RCC 7860 (cell line): ENCODE measurements at places on chromosomes 1 and 21.

GRCh38 chr1:193685986-193686385 is 499.6 kb upstream of the B3GALT2 start:
- DNase-seq = no peak

- DNase-seq = no peak
These were observed 13.8 kb downstream of the LRRC39 start for GRCh38 chr1:100164216-100164615.

DNA sequence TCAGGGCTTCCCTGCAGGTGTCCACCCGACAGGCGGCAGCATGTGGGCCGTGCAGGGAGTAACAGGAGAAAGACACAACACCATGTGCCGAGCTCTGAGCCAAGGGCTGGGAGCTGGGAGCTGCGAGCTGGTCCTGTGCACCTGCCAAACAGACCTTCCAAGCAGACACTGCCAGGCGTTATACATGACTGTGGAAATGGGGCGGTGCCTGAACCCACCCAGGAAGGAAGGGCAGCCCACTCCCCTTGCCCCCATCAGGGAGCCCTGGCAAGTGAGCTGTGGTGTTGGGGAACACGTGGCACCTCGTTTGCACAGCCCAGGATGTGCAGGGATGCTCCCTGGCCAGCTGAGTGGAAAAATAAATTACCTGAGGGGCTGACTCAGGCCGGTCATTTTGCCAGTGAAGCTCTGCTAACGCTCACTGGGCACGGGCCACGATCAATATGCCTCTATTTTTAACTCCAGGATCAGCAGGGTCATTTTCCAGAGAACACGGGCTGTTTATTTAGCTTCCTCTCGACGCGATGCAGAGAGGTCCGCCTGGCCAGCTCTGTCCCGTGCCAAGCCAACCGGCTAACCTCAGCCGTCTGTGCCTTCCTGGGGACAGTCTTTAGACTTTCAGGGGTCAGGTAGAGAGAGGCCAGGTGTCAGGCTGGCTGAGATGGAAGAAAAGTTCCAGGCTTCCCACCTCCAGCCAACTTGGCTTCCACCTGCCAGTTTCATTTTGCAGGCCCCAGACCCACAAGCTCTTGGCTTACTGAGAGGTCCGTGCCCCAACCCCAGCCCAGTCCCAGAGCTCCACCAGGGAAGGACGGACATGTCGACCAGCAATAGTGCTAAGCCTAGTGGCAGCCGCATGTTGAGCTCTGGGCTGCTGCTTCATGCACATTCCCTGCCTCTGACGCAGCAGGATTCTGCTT is 196.7 kb upstream of the VAMP3 start:
- DNase-seq = no peak

GRCh38 chr1:211092955-211093354 is 41.0 kb downstream of the KCNH1 start:
- no peak for DNase-seq

- peak; percentile 90 for DNase-seq
These were observed 132.7 kb upstream of the IPO9 start for GRCh38 chr1:201696217-201696761.

GRCh38 chr1:239058190-239058589 is 328.2 kb upstream of the CHRM3 start:
- DNase-seq = no peak

DNA sequence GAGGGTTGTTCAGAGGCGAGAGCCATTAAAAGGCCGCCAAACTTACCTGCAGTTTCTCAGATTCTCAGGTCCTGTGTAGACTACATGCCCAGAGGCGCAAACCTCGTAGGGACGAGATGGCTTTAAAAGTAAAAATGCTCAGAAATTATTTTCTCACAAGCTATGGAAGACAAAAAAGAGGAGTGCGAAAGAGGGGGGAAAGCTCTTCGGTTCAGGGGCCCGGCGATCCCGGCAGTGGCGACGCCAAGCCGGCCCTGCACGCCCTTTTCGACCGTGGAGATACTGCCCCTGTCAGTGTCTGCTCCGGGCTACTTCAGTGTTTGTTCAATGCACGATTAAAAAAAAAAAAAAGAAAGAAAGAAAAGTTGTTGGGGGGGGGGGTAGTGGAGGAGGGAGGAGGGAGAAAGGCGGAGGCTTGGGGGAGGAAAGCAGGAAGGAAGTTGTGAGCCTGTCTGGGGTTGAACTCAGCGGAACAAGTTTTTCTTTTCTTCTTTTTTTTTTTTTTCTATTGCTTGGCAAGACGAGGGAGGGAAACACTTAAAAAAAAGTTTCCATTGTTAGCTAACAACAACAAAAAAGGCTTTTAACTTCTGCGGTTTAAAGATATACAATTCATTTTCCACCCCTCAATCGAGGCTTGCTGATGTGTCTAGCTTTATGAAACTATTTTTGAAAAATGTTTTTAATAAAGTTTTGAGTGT is at the start of gene ITPKB:
Gene ITPKB (minus strand): TSS at position 288 of the 701 bp plus-strand sequence. CDS start 1,824 bp downstream, outside the sequence.
- DNase-seq = peak; percentile 17

DNA sequence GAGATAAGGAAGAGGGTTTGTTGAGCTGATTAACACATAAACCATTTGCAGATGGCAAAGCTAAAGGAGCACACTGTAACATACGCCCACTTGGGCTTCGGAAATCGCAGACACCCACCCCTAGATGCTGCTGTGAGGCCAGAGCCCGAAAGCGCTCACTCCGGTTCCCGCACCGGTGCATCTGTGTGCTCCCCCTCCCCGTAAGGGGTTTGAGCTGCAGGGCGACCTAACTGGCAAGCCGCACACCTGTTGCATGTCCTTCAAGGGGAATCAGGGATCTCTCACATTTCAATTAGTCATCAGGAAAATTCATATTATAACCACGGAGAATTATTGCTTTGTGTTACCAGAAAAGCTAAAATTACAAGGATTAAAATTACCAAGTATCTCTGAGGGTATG is 1.4 kb upstream of the CFH start:
- DNase-seq = no peak

- DNase-seq = no peak
These were observed 859 bp downstream of the NFASC start for GRCh38 chr1:204871405-204872037.

DNA sequence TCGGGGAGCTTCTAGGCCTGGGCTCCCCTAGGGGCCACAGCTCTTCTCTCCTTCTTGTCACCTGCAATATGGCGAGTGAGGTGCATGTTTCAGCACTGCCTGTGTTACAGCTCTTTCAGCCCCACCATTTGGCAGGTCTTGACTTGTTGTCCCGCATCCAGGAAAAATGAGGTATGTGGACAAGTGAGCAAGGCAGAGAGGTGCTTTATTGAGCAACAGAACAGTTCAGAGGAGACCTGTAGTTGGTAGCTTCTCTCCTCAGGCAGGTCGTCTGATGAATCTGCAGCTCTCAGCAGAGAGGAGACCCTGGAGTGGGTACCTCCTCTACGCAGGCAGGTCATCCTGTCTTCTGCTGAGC is 208.2 kb upstream of the USP25 start:
- DNase-seq = no peak

DNA sequence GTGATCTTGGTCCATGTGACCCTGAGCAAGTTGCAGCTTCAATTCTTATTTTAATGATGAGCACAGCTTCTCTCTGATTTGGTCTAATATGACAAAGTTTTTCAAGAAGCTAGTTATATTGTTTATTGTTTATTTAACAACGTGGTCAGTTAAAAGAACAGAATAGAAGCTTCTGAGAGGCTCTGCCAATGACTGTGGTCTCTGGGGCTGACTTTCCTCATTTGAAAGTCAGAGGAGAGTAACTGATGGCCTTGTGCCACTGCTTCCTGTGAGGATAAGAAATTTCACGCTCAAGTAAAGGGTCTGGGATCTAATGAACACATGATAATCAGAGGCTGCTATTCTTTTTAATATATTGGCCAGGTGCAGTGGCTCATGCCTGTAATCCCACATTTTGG is 7.3 kb downstream of the HHIPL2 start:
- no peak for DNase-seq

- no peak for DNase-seq
These were observed 9.5 kb downstream of the COLGALT2 start for GRCh38 chr1:184027826-184028695.

DNA sequence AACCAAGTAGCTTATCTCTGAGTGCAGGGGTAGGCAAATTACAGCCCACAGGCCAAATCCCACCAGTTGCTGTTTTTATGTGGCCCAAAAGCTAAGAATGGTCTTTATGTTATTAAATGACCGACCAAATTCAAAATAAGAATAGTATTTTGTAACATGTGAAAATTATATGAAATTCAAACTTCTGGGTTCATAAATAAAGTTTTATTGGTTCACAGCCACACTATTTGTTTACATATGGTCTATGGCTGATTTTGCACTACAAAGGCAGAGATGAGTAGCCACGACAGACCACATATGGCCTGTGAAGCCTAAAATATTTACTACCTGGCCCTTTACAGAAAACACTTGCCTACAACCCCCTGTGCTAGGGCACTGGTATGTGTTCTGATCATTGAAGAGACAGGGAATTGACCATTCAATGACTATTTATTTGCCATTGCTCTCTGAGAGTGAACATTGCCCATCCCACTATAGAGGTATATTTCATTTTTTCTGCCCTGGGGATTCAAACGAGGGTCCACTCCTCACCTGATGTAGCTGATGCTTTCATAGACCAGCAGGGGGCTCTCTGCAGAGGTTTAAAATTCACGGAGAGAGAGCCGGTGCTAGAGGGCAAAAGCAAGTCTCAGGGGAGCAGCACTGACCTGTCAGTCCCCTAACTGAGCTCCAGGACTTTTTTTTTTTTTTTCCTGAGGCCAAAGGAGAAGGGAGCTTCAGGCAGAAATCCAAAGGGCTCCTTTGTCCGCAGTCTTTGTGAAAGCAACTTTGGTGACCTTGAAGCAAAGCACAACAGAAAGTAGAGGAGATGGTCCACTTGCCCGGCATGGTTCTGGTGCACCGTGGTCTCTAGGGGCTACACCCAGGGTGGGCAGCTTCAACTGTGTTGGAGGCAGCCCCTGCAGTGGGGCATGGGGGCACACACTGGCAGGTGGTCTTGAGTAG is 7.3 kb upstream of the GNL2 start:
- peak; percentile 16 for DNase-seq

DNA sequence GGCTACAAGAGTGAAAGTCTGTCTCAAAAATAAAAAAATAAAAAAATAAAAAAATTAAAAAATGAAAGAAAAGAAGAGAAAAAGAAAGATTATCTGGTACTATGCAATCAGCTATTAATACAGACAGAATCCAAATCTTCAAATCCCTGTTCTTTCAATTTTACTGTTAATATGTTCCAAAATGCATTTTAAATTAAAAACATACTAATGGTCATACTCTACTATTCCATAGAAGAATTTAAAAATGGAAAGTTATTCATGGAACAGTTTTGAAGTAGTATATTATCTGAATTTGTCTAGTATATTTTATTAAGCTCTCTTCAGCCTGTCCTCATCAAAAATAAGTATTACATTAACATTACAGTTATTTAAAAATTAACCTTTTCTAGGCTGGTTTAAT is 430.1 kb downstream of the PTBP2 start:
- DNase-seq = no peak

DNA sequence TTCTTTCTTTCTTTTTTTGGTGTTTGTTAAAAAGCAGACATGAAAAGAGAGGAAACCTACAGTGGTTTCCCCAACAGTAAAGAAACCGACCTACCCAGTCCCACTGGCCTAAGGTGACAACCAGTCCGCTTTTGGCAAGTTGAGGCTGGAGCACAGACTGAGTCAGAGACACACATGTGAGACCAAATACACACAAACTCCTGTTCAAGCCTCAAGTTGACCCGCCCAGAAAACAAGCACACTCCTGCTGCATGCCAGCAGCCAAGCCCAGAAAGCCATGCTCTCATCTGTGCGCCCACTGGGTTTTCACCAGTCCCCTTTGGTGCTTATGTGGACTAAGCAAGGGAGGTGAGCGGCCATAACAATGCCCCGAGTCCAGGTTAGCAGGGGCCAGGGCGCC is 64.6 kb upstream of the GPR153 start:
- DNase-seq = no peak

DNA sequence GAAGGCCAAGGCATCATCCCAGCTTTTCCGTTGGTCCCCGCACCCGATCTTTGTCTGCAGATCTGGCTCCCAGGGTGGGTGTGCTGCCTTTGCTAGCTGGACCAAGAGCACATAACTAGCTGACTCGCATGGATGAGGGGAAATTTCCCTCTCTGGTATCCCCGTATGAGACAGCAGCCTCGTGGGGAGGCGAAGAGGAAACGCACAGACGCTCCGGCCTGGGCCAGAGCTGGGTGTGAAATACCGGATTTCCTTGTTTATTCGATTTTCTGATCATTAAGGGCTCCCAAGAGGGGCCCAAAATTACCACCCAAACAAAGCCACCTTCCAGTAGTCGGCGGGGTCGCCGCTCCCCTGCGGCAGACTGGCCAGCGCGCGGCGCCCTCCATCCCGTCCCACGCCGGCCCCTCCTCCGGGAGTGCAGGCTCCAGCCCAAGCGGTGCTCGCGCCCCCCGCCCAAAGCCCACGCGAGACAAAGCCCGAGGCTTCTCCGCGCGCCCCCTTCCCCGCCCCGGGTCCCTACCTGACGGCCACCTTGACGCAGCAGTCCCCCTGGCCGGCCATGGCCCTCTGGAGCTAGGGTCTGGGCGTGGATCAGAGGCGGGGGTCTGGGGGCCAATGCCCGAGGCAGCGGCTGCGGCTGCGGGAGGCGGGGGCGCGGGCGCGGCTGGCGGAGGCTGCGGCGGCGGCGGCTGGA is 546 bp downstream of the KIF21B start:
- no peak for DNase-seq

- DNase-seq = no peak
These were observed 7.2 kb downstream of the HLCS start for GRCh38 chr21:36959020-36959835.

DNA sequence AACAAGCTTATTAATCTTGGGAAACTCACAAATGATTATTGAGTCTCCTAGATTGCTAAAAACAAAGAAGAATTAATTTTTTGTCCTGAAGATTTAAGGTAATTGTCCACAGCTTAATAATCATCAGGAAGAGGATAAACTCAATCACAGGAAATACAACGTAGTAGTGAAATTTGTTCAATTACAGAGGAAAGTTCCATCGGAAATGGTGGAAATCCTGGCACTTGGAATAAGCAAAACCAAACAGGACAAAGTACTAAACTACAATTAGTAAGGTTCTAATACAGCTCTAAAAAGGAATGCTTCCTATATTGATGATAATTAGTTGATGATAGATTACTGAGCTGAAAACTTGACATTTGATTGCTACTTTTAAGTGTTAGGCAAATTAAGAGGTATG is 485.4 kb downstream of the USP25 start:
- no peak for DNase-seq

DNA sequence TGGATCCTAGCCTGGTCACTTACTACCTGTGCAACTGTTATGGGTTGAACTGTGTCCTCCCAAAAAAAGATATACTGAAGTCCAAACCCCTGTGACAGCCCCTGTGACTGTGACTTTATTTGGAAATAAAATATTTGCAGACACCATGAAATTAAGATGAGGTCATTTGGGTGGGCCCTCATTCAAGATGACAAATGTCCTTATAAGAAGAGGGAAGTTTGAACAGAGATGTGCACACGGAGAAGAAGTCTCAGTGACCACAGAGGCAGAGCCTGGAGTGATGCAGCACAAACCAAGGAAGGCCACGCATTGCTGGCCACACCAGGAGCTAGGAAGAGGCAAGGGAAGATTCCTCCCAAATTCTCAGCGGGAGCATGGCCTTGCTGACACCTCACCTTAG is 249.7 kb upstream of the RUNX1 start:
- peak; percentile 34 for DNase-seq
